ENCODE measurements at places on chromosomes 3 and 15. TPM values are rescaled to one million over a fixed set of nuclear protein-coding genes. Genes with fewer than 3 reads are reported as not detected.

PLA2G4E gene
- not detected for total RNA-seq

MB21D2 gene
- 9.9 TPM for total RNA-seq

POC1A gene
- total RNA-seq: 11.5 TPM

RARRES1 gene
- total RNA-seq: 0.58 TPM

GOLGA8G gene
- total RNA-seq: not detected

ELL3 gene
- 0.69 TPM for total RNA-seq

OIP5 gene
- 12.8 TPM for total RNA-seq

CNTN6 gene
- 0.40 TPM for total RNA-seq

MNS1 gene
- 2.8 TPM for total RNA-seq

TIMP4 gene
- total RNA-seq: not detected

APEH gene
- 246 TPM for total RNA-seq

CSPG5 gene
- 3.8 TPM for total RNA-seq
